ENCODE measurements at places on chromosomes 1 and 21. TPM values are rescaled to one million over a fixed set of nuclear protein-coding genes. Genes with fewer than 3 reads are reported as not detected.

The CELA3B gene
- not detected for total RNA-seq

The OR2L5 gene
- not detected for total RNA-seq

The LRRC53 gene
- not detected for total RNA-seq

The GPR25 gene
- not detected for total RNA-seq

The MYBPH gene
- total RNA-seq: 0.35 TPM

The UBE2U gene
- total RNA-seq: not detected

The KLHDC7A gene
- total RNA-seq: not detected

The HTR1D gene
- total RNA-seq: not detected

The ARTN gene
- total RNA-seq: 0.38 TPM

The GUCA2B gene
- total RNA-seq: not detected

The UMODL1 gene
- under 0.01 TPM for total RNA-seq

The ACTRT2 gene
- not detected for total RNA-seq

Measured in smooth muscle cell of the coronary artery (primary cell).